ENCODE measurements at places on chromosomes 12 and 14.

GRCh38 chr12:115636546-115636945, 640.9 kb downstream of the MED13L start:
- no peak for DNase-seq

DNA sequence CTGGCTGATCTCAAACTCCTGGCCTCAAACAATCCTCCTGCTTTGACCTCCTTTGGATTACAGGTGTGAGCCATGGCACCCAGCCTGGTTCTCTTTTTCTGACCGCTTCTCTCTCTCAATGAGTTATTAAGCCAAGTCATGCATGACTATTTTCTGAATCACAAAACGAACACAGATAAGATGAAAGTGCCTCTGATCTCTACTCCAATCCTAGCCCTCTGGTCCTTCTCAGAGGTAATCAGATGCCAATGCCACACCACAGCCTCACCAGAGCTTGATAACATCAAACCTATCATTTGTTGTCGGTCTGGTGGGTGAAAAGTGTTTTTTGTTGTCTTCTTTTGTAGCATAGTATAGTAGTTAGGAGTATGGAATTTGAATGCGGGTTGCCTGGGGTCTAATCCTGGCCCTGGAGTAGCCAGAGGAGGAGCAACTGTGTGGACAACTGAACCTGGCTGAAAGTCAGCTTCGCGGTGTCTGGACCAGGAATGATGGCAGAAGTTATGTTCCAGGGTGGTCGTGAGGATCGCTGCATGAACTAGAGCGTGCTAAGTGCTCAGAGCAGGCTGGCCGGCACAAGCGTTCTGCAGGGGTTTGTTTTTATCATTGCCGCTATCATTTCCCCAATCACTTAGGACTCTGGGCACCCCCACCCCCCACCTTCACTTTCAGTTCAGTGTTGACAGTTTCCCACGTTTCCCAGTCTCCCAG, 77.9 kb downstream of the SPRING1 start:
- no peak for DNase-seq

DNA sequence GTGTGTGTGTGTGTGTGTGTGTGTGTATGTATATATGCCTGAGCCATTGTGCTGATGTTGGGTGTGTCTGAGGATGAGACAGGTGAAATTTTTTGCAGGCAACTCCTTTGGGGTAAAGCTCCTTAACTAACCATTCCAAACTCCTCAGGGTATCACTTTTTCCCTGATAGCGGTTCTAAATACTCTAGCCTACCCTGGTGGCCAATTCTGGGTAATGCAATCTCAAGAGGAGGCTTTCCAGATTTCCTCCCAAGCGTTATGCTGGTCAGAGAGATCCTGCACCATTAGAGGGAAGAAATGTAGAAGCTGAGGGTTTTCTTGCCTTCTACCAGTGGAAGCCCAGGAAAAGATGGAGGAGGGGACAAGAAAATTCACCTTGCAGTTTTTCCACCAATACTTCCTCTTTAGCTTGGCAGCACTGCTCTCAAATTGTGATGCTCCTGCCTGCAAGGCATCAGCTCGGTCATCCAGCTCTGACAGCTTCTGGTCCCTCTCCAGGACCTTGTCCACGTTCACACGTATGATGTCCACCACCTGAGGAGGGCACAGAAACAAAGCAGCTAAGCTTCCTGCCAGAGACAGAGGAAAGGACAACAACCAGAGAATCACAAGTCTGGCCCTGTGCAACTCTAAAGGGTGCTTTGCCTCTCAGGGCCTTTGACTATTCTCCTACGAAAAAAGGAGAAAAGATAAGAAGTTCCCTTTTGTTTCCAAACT, 4.9 kb downstream of the VAMP1 start:
- DNase-seq = peak; percentile 70

DNA sequence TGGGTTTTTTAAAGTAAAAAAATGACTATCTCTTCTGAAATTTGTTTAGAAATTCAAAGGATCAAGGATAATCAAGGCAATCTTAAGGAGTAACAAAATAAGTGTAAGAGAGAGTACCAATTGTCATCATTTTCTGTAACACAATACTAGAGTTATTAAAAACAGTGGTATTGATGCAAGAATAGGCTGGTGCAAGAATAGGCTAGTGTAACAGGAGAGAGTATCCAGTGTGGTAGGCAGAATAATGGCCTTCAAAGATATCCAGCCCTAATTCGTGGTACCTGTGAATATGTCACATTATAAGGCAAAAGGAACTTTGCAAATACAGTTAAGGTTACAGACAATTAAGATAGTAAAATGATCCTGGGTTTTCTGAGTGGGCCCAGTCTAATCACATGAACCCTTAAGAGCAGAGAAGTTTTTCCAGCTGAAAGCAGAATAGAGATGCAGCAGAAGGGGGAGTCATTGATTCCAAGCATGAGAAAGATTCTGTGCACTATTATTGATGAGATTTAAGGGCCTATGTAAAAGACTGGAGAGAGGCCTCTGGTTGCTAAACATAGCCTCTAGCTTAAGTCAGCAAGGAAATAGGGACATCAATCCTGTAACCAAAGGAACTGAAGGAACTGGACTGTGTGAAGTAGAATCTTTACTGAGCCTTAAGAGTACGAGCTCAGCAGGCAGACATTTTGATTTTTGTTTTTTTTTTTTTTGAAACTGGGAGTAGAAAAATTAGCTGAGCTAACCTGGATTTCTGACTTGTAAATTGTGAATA, 134.1 kb downstream of the GPHN start:
- DNase-seq = no peak

- no peak for DNase-seq
Measured at GRCh38 chr14:106107703-106108102, 581.3 kb downstream of the TMEM121 start.

DNA sequence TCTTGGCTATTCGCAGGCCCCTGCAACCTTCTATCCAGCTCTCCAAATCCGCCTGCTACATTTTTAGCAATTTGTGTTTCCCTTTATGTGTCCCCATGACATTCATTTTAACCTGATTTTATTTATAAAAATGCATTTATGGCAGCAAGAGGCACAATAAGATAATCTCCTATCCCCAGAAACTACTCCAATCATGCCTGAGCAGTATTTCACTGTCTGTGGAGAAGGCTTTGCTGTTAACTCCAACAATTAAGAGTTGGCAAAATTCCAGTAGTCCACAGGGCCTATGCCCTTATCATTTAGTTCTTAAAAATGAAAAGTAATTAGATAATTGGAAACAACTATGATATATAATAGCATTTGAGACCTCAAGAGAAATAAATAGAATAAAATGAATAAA, 462.4 kb downstream of the TRHDE start:
- DNase-seq = no peak

GRCh38 chr12:89678225-89678624, 30.4 kb downstream of the ATP2B1 start:
- DNase-seq = no peak

DNA sequence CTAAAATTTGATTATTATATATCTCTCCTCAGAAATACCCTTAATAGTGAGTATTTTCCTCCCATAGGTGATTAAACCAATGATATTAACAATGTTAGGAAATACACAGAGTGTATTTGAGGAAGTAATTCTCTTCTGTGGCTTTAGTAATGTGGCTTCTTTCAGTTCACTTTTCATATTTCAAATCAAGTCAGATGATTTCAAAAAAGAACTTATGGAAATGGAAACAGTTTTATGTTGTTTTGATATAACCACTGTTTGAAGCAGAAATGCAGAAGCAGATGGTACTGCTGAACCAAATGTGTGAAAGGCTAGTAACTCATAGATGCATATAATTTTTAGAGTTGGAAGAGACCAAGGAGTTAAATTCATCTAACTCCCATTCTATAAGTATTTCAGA, 1.9 kb upstream of the GPR33 start:
- peak; percentile 16 for DNase-seq

GRCh38 chr14:45198551-45198950, 54.5 kb downstream of the MIS18BP1 start:
- DNase-seq = no peak

DNA sequence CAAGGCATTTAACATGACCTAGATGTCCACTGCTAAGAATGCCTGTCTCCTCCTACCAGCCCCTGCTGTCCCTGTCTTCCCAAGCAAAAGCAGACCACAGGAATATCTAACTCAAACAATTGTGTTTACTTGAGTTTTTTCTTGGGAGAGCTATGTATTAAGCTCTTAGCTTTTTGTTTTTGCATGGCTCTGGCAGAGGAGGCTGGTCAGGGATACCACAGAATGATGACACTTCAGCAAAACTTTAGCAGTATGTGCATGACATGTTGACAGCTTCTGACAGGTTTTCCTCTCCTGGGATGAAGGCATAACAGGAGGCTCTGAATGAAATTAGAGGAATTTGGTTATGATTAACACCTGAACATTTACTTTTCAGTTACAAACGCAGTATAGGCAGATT, 6.9 kb downstream of the TMBIM6 start:
- DNase-seq = no peak

DNA sequence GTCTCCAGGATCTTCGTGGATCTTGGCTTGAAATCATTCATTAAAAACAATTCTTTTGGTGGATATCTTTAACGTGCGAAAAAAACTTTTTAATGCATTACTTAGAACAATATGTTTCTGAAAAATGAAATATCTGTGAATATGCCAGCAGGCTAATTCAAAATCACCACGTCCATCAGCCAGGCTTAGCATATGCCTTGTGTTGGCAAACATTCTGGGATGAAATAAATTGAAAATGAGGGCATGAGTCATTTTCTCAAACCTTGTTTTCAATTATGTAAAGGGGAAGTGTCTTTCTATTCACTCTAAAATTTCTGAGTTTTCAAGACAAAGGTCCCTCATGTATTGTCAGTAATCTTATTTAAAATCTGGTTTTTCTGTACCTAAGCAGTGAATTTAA, 393.9 kb downstream of the PAWR start:
- DNase-seq = no peak

GRCh38 chr14:88490168-88490567, 64.6 kb downstream of the PTPN21 start:
- DNase-seq = no peak

DNA sequence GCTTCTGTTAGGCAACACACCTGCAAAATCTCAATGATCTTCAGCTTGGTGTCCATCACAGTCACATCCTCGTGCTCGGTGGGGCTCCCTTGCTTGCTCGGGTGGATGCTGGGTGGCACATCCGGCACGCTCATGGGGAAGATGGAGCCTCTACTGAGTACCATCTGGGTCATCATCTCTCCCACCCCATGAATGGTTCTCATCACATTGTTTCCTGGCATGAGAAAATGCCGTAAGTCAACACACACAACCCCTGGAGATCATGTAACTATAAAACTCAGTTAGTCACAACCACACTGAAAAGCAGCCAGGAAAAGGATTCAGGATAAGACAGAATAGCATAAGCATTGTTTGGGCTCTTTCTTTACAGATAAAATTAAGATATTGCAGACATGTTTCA, 201.1 kb downstream of the ITPR2 start:
- DNase-seq = no peak

All from GM12865 (cell line).